Posterior vena cava (tissue), 2 donors: ENCODE measurements at places on chromosomes 3 and 15.

- no peak for DNase-seq
These were observed 93.8 kb upstream of the TGFBR2 start for GRCh38 chr3:30512576-30512975.

DNA sequence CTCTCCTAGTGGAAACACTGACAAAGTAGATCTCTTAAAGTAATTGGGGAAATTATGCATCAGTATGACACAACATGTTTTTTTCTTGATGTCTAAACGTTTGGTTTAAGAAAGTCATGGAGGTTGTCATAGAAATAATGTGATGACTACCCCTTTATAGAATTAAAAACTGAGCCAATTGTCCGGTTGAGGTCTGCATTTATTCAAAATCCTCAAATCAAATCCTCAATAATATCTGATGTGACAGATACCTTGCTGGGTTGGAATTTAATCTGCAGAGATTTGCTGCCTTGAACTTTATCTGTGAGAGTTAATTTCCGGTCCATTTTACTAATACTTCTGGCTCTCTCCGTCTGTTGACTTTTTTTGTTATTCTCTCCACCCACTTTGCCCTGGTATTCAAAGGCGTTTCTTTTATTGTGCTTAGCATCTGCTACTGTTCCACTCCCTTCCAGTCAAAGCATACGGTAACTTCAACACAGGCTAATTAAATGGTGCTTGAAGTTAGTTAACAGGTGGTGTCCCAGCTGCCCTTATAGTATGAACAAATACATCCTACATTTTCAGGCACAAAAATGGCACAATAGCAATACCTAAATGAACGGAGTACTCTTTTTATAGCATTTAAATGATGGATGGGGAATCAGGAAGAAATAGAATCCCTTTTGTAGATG lies 628.3 kb downstream of the ROBO1 start:
- no peak for DNase-seq

- no peak for DNase-seq
These were observed 21.0 kb upstream of the DPH6 start for GRCh38 chr15:35566991-35567390.

GRCh38 chr3:181330821-181331563 lies 341.5 kb upstream of the DNAJC19 start:
- DNase-seq, result no peak

DNA sequence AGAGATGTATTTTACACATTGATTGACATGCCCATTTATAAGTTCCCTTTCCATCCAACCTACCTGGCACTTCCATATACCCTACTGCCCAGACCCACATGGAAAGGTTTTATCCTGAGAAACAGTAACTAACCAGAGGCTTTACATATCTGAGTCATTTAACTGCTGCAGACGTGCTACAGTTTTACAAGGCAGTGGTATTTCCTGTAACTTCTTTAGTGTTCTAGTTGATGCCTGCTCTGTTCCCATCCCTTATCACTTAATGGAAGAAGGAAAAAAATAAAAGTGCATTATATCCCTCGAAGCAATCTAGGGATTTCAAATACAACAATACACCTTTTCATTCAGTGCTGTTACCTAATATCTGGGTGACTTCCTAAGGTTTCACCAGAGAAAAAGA lies 107.1 kb downstream of the TMCO5A start:
- DNase-seq, result no peak
